ENCODE measurements at places on chromosomes 16 and 17.

DNA sequence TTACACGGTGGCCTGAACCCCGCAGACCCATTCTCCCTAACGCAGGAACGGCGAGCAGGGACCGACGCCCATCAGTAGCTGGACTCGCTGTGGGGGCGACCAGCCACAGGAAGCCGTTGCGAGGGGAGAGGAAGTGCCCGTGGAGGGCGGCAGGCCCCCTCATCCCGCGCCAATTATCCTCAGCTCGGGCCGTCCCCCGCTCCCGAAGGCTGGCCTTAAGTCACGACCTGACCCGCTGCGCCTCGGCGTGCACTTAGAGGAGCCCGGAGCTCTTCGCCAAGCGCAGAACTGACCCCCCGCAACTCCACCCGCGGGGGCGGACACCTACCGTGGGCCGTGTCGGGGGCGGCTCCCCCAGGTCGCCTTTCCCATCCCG is 401 bp downstream of the ARL16 start:
- DNase-seq, result no peak

- DNase-seq, result no peak
Measured at GRCh38 chr17:34481779-34482178, 97.6 kb upstream of the TMEM132E start.

- no peak for DNase-seq
Measured at GRCh38 chr16:50298075-50298460, 31.7 kb downstream of the ADCY7 start.

DNA sequence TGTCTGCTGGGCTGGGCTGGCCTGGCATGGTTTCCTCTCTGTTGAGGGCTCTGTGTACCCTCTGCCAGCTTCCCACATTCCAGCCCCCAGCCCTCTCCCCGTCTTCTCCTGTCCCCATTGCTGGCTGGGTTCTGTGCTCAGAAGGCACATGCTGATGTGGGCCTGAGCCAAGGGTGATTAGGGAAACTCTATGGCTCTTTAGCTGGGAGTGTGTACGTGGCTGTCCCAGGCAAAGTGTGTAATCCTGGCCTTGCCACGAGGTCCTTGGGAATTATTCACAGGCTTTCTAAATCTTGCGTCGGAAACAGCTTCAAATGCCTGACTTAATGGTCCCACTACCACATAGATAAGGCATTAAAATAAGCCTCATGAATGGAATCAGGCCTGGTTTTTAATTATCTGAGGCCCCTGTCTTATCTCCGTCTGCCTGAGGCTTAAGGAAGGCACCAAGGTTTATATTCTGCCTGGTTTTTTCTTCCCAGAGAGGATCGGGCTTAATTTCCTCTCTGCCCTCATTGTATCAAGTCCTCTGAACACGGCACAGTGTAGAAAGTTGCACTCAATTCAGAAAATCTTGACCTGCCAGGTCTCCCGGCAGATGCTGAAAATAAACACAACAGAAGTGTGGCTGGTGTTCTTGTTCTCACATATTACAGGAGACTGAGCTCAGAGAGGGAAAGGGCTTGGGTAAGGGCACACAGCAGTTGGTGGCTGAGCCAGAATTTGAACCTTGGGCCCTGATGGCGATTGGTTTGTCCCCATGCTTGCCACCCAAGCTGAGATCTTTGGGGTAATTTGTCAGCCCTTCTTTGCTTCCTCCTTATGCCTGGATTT is 52.9 kb upstream of the LGALS9 start:
- DNase-seq, result no peak

GRCh38 chr17:51000835-51001638 is 119.6 kb downstream of the SPAG9 start:
- DNase-seq, result peak; percentile 39

DNA sequence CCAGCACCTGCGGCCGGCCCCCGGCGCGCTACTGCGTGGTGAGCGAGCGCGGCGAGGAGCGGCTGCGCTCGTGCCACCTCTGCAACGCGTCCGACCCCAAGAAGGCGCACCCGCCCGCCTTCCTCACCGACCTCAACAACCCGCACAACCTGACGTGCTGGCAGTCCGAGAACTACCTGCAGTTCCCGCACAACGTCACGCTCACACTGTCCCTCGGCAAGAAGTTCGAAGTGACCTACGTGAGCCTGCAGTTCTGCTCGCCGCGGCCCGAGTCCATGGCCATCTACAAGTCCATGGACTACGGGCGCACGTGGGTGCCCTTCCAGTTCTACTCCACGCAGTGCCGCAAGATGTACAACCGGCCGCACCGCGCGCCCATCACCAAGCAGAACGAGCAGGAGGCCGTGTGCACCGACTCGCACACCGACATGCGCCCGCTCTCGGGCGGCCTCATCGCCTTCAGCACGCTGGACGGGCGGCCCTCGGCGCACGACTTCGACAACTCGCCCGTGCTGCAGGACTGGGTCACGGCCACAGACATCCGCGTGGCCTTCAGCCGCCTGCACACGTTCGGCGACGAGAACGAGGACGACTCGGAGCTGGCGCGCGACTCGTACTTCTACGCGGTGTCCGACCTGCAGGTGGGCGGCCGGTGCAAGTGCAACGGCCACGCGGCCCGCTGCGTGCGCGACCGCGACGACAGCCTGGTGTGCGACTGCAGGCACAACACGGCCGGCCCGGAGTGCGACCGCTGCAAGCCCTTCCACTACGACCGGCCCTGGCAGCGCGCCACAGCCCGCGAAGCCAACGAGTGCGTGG is 1.5 kb downstream of the NTN1 start:
- DNase-seq, result no peak

All from GM12864 (cell line).